Ascending aorta (tissue), 2 donors: ENCODE measurements at places on chromosomes 7 and 10. TPM values are rescaled to one million over a fixed set of nuclear protein-coding genes. Genes with fewer than 3 reads are reported as not detected.

DNA sequence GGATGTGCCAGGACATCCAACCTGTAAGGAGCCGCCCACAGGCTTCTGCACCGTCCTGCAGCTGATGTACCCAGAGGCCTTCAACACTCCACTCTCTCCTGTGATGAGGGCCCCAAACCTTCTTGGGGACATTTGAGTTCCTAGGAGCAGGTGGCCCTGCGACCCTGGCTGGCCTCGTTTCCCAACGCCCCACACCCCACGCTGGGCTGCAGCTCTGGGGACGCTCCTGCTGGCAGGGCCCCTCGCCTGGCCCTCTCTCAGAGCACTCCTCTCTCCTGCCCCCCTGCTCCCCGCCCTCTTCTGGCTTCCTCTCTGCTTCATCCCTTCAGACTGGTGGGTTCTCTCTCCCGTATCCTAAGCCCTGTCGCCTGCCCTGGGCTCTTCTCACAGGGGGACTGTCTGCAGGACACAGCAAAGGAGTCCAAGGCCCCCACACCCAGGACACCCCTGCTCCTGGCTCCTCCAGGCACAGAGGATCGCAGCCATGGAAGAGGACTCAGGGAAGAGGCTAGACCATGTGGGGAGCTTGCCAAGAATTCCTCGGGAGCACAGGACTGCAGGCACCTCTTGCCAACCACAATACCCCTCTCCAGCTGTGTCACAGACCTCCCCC, 541.4 kb downstream of the TCERG1L start:
- no peak for DNase-seq

DNA sequence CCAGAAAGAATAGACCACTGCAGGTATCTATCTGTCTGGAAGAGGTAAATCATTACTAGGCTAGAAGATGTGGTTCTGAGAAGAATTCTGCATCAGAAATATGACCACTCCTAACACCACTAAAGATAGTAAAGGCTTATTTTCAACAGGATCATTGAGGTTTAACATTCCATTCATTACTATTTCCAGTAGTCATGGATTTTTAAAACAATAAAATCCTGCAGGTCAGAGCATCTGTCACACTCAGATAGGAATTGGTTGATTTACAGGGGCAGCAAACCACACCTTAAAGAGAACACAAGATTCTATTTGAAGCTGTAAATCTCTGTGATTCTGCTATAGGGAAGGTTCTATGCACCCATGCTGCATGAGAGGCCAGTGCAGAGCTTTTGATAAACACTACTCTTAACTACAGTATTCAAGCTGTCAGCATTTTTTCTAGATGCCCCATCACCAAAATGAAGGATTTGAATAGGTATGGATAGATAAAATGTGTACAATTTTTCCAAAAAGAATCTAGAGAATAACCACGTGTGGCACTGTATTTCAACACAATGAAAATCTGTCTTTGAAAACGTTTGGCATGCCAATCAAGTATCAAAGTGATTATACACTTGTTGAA, 14.6 kb downstream of the LRRC17 start:
- no peak for DNase-seq

DNA sequence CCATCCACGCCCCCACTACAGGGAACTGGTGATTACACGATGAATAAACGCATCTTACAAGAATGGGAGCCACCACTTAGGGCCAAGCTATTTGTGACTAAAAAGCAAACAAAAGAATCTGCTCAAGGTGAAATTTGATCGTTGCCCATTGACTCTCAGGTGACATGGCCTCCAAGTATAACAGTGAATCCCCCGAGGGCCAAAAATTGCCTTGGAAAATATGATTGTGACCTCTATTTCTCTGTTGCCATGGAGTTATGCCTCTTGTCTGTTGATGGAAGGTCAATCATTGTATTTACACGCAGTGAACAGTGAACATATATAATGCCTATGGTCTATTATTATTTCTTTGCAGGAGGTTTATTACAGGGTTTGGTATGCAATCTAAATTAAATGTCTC, 282.3 kb downstream of the KLF6 start:
- no peak for DNase-seq

- DNase-seq: no peak
These were observed 884 bp downstream of the RINT1 start for GRCh38 chr7:105532709-105533460.

Gene AKR1C8
- not detected for total RNA-seq

DNA sequence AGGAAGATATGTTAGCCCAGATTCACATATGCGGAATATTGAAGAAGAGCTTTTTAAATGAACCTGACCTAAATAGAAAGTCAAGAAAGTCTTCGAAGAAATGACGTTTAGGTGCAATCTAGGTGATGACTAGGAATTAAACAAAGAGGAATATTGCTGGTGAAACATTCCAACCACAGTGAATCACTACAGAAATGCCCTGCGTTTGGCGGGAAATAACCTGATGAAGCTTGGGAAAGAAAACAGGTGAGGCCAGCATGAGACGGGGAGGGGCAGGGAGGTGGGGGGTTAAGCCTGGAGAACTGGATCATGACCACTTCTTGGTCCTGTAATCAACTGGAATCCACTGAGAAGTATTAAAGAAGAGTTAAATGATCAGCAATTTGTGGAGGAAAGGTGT, 299.4 kb upstream of the VSTM2A start:
- DNase-seq: no peak

DNA sequence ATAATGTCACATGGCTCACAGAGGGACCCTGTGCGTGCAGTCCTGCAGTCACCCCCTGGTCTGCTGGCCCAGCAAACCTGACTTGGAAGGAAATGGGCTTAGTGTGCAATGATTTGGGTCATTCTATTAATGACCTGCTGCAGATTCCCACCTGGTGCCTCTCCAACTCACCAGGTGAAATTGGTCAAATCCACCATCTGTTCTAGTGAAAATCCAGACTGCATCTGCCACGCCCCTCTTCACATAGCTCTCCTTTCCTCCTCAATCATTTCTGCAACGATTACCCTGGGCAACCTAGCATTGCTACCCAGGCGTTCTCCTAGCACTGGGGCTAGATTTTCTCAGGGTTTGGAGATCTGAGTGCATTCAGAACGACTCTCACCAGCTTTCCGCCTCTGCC, 29.4 kb downstream of the SRRM3 start:
- no peak for DNase-seq

DNA sequence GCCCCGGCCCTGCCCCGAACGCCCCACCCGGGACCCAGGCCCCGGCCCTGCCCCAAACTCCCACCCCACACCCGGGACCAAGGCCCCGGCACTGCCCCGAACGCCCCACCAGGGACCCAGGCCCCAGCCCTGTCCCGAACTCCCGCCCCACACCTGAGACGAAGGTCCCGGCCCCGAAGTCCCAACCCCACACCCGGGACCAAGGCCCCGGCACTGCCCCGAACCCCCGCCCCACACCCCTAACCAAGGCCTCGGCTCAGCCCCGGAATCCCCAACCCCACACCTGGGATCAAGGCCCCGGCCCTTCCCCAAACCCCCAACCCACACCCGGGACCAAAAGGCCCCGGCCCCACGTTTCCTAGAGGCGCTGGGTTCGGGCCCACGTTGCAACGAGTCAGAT, 1.1 kb upstream of the LARP4B start:
- DNase-seq: no peak

- peak; percentile 53 for DNase-seq
These were observed 17.3 kb downstream of the ANTXRL start for GRCh38 chr10:46304062-46304461.

GRCh38 chr7:121341933-121342332, 13.1 kb downstream of the WNT16 start:
- no peak for DNase-seq

DNA sequence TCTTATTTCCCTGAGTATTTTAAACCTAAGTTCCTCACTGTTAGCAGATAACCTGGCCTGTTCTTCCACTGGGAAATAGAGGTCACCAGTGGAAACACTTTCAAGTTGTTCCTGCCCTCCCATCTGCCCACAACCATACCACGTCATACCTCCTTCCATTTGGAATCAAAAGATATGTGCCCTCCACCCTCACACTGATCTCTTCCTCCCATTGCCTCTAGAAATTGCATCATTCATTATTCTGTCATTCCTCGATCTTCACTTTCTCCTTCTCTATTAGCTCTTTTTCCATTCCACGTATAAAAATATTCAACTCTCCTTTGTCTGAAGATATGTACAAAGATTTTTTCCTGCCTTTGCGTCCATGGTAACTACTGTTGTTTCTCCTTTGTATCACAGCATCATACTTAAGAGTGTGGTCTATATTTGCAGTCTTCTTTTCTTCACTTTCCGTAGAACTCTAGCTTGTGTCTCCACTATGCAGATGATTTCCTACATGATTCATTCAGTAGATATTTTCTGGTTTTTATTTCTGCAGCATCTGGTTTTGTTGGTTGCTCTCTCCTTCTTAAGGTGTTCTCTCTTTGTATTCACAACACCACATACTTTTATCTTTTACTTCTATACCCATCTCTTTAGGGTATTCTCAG, 312.3 kb downstream of the REEP3 start:
- DNase-seq: no peak

Gene OR2A7
- total RNA-seq: 4.9 TPM

DNA sequence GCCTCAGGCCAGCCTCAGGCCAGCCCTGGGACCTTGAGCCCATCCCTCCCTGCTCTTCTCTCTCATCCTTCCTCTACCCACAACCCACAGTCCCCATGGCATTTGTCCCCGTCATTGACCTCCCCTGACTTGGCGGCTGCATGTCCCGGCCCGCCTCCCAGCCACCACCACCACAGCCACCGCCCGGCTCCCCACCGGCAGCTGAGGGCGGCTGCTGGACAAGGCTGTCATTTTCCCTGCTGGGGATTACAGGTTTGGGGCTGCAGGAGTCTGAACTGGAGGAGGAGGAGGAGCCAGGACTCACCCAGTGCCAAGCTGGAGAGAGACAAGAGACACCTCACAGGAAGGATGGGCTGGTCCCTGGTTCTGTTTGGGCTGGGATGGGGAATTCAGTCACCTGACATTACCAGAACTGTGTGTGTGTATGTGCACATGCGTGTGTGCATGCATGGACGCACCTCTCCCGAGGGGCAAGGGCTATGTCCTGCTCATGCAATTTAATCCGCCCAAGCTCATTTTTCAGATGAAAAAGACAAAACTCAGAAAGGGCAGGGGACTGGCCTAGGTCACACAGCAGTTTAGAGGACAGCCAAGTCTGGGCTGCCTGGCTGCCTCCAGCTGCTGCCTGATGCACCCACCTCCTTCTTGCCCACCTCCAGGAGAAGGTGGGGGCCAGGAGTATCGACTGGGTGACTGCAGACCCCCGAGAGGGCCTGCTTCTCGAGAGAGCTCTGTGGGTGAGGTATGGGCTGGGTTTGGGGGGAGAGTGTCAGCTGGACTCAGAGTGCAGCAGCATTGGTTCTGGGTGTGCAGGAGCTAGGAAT, 113.1 kb downstream of the ZMIZ1 start:
- no peak for DNase-seq

- DNase-seq: no peak
These were observed 50.9 kb downstream of the DGKB start for GRCh38 chr7:14851610-14852009.

Gene PMS2
- total RNA-seq: 13.2 TPM

DNA sequence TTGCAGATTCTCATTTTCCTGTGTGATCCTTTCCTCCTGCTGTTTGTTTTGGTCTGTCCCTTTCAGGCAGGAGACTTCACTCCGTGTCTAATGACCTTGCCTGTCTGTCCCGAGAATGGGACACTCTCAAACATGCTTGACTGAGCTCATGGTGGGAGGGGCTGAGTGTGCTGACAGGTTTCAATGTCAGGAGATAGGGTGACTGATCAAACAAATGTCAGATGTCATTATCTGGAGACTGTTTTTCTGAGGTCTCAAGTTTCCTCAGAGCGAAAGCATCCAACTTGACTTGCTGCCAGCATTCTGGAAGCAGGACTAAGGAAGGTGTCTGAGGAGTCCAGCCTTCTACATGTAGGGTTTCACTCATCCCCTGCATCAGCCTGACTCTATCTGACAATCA, 228.8 kb upstream of the KIAA1217 start:
- no peak for DNase-seq

Gene MMD2
- not detected for total RNA-seq

Gene ATP6V0A4
- not detected for total RNA-seq

DNA sequence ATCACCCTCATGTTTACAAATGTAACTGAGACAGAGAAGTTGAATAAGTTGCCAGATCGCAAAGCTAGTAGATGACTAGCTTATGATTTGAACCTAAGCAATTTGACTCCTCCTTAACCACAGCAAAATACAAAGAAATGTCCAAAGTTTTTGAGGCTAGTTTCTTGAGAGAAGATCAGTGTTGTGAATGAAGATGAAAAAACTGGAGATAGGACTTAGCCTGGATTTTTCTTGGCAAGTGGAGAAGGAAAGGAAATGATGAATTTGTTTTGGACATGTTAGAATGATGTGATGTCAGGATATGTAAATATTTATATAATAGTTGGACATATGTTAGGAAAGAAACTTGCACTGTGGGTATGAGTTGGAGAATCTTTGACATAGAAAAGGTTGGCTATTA, 149.8 kb downstream of the LSMEM1 start:
- DNase-seq: no peak

Gene OR2A42
- not detected for total RNA-seq

DNA sequence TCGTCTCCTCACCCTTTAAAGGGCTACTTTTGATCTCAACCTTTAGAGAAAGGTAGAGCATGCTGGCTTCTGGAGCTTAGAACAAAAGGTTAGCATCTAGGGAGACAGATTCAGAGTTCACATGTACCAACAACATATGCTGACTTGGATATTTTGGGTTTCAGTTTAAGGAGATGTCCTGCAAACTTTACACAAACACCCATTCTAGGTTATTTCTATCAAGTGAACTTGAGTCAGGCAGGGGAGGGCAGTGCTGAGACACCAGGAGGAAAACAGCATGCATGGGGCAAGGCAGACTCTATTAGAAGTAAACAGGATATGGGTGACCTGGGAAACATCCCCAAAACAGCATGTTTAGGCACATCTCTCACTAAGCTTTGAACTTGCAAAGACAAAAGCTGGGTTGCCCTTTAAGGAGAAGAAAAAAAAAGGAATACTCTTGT, 43.8 kb downstream of the ARL4A start:
- no peak for DNase-seq

DNA sequence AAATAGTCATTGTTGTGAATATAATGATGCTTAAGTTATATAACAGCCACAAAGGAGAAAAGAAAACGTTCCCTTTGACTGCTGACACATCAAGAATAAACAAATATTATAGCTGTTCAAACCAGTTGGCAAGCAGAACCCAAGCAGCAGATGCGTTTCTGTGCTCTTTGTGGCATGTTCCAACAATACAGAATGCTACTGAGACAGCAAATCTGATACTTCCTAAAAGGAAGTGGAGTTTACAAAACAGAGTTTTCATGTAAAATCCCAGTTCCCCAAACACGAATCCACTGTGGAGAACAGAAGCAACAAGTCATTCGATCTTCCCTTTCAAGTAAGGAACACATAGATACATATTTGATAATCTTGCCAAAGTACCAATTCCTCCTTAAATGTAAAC, 170.9 kb upstream of the ASAH2 start:
- no peak for DNase-seq
